ENCODE measurements at places on chromosomes 5 and 9.

GRCh38 chr9:106583751-106584150 lies 279.2 kb upstream of the ZNF462 start:
- DNase-seq: no peak

DNA sequence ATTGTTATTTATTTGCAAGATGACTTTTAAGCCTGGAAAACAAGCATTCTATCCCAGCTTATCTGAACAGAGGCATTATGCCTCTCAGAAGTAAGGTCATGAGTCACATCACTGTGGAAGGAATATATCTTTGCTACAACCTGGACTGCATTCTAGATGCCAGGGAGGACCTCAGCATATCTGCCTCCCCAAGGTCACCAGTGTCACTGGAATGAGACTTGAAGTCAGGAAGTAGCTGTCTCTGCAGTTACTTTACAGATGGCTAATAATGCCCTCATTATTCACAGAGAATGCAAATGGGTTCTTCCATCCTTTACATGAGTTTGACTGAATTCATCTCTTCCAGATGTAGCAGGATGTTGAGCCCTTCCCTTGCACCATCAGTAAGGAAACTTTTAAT lies 4.4 kb upstream of the FAM13B start:
- no peak for DNase-seq

DNA sequence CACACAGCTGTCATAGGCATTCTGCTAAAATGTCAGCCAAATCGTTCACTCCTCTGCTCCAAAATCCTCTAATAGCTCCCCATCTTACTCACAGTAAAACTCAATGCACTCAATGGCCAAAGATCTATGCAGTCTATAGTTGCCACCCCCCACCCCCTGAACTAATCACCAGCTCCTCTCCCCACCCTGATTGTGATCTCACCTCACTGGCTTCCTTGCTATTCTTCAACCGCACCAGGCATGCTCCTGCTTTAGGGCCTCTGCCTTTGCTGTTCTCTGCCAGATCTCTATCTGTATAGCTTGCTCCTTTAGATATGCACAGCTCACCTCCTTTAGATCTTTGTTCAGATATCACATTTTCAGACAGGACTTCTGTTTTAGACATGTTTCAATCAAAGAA lies 33.2 kb upstream of the SNX2 start:
- DNase-seq: no peak

GRCh38 chr5:66021585-66021984 lies 95.2 kb downstream of the ERBIN start:
- no peak for DNase-seq

DNA sequence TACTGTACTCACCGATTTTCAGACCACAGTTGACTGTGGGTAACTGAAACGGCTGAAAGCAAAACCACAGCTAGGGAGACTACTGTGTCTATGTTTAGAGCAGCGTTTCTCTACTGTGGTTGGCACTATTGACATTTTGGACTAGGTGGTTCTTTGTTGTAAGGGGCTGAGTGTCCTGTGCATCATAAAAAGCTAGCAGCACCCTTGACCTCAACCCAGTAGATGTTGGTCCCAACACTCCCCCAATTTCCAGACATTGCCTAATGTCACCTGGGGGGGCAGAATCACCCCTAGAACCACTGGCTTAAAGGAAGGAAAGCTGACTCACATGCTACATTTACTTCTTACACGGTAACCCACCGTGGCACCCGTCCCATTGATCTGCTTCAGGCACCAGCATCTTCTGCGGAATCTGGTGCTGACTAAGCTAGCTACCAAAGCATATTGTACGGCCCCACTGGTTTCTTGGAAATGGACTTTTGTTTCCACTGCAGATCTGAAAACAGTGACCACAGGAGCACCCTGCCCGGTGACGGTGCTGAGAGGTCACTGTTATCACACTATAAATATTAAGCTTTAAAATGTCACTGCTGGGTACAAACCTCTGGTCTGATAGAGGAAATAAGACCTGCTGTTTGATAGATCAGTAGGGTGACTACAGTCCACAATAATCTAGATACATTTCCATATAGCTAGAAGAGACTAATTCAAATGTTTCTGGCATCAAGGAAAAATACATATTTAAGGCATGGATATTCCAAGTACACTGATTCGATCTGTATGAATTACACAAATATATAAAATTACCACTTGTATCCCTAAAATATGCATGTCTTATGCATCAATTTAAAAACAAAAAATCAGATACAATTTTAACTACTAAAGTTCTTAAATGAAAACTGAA lies 151.4 kb downstream of the HSD17B3 start:
- DNase-seq: no peak

GRCh38 chr9:132472199-132472598 lies 62.2 kb downstream of the CFAP77 start:
- no peak for DNase-seq

GRCh38 chr5:155460501-155460931 lies 447.0 kb downstream of the KIF4B start:
- no peak for DNase-seq

DNA sequence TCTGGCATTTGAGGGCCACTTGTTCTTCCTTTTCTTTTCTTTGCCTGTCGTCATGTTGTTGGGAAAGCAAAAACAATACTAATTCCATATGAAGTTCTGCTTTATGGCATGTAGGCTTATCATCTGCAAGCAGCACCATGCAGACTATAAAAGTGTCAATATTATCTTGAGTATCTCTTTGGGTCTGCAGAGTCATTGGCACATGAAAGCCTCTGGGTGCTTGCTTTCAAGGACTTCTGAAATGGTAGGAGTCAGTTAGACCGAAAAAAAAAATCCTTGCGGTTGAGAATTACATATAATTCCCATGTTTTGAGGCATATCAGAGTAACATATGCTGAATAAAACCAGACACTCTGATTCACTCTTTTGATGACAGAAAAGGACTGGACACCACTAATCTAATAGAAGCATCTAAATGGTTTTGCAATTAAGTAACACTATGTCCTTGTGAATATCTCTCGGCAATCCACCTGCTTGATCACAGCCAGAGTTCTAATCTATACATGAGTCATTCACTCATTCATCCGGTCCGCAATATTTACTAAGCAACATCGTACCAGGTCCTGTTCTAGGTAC lies 44.4 kb downstream of the GNAQ start:
- DNase-seq: no peak

GRCh38 chr5:73902327-73903051 lies 276.5 kb downstream of the ARHGEF28 start:
- DNase-seq: no peak

DNA sequence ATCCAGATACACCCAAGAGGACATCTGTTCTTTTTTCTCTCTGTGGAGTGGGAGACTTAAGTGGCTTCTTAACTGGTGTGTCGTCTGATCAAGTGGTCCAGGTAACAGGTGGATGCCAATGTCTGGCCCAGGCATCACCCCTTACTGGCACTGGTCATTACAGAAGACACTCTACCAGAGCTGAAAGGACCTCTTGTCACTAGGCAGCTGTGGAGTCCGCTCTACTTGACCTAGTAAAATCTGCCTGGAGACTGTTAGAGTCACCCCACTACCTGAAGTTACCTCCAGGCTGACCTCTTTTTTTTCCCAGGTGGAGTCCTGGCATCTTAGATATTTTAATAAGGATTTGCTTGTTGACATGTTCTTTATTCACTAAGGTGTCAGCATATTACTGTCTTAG lies 22.5 kb downstream of the FXN start:
- DNase-seq: no peak

- no peak for DNase-seq
Measured at GRCh38 chr5:109939116-109939682, 249.5 kb downstream of the MAN2A1 start.

- DNase-seq: peak; percentile 97
Measured at GRCh38 chr9:137086531-137087408, at the start of gene MAN1B1. Gene MAN1B1 (plus strand): TSS chr9:137086985. CDS start chr9:137087000, 15 bp downstream.

DNA sequence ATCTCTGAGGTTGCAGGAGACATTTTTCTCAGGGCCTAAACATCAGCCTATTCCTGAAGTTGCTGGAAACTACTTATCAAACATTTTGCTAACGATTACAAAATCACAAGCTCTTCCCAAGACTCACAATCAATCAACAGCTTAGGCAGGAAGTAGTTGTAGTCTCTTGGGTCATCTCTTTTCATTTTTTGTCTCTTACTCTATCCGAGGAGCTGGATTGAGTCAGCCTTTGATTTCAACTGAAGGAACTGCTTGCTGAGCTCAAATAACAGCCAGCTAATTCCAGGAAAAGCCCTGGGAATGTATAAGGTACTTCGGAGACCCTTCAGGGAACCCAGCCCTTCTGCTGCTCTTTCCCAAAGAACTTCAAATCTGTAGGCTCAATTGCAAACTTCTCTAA lies 398.9 kb downstream of the PLK2 start:
- no peak for DNase-seq

DNA sequence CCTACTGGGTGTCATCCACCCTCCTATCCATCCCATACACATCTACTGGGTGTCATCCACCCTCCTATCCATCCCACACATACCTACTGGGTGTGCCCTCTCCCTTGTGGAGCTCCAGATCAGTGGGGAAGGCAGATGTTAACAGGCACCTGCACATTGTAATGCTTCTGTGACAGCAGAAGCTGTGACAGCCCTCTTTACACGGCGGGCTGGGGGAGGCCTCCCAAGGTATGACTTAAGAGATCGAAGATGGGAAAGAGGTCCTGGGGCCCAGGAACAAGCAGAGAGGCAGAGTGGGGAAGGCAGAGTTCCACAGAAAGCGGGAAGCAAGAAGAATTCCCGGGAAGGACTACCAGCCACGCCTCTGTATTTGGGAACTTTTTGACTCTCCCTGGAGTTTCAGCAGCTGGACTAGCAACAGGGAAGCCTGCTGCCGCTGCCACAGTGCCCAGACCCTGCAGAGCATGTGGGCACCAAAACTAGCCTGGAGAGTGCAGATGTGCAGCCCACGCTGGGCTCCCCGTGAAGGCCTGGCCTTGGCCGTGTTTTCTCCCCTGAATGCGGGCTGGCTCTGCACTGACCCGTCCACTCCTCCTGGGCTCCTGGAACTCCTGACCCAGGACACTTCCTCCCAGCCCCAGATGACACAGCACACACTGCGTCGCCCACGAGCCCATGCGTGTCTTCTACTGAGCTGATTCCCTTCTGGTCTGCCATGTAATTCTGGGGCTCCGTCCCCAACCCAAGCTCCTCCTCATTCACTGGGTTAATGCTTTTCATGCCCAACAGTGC lies 9.3 kb downstream of the TOR1A start:
- no peak for DNase-seq

- no peak for DNase-seq
Measured at GRCh38 chr5:110048491-110048890, 358.8 kb downstream of the MAN2A1 start.

- DNase-seq: no peak
Measured at GRCh38 chr5:126927429-126927828, 102.9 kb downstream of the MARCHF3 start.

DNA sequence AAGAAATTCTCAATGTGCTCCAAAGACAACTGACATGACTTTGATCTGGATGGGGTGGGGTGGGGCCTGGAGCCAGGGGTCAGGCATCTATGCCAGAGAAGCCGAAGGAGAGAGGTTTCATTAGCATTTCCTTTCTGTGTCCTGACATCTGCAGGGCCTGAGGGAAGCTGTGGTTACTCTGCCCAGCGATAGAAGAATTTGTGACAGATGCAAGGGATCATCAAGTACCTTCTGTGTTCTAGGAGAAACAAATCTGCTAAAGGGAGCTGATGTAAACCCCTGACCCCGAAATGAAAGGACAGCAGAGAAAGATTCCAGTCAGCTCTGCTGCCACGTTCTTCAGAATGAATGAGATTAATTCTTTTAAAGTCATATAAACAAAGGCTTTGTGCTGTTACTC lies 335.7 kb downstream of the PRELID2 start:
- no peak for DNase-seq

GRCh38 chr5:75322066-75322465 lies 15.0 kb upstream of the HMGCR start:
- no peak for DNase-seq

DNA sequence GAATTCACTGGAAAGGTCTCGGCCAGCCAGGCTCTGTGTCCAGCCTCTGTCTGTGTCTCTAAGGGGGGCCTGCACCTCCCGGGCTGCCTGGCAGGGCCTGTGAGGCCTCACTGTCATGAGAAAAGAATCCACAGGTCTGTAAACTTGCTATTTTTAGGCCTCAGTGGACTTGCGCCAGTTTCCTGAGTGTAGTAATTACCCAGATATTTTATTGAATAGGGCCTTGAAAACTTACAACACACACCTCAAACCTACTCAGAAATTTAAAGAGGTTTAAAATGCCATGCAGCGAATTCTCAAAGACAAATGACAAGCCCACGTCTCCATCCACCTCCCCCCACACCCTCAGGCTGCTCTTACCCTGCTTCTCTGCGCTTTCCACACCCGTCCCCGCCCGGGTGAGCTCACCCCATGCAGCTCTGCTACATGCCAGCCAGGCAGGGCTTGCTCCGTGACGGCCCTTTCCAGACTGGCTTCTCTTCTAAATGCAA lies 8.8 kb upstream of the TENT4A start:
- DNase-seq: no peak

DNA sequence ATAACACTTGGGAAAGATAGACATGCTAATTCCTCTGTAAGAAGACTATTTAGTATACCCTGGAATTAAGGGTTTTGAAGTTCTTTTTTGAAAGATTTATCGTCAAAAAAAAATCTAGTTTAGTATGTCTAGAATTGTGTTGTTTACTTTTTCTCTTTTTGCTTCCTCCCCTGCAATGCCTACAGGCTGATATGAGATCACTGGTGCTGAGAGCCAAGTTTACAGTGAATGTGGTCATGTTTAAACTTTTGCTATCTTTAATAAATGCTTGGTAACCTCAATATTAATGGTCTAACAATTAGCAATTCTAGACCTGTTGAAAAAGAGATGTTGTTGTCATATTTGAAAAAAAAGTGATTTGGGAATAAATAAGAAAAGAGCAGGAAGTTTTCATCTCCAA lies 86.1 kb downstream of the CWC27 start:
- no peak for DNase-seq

- no peak for DNase-seq
Measured at GRCh38 chr5:164934039-164934438, 1428.6 kb downstream of the MAT2B start.

- no peak for DNase-seq
Measured at GRCh38 chr9:137095664-137096517, 9.1 kb downstream of the MAN1B1 start.

GRCh38 chr9:137149363-137149762 lies 10.4 kb downstream of the GRIN1 start:
- DNase-seq: no peak

GRCh38 chr5:34731435-34732232 lies 75.5 kb downstream of the RAI14 start:
- no peak for DNase-seq

DNA sequence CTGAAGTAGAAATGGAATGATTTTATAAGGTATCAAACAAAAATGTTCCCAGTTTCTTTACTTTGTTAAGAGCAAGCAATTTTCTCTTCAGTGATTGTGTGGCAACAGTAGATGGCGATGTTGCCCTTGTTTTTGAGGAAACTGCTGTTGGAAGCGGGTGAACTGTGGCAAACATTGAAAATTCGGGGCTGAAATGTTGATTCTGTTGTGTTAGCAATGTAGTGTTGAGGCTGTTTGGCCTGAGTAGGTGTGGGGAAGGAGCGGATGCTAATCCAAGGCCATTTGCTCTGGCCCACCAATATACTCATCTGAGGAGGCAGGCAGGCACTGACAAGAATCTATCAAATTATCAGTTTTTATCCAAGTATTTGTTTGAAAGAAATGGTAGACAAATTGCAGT lies 129.8 kb downstream of the SLC12A2 start:
- DNase-seq: no peak

All from cortex of kidney (tissue), 1 donor.